Spleen (tissue), 13 donors: ENCODE measurements at places on chromosomes 16 and 17. TPM values are rescaled to one million over a fixed set of nuclear protein-coding genes. Genes with fewer than 3 reads are reported as not detected.
A peak's percentile ranks its signal among the peaks of the same experiment; 100 is the strongest.

DNA sequence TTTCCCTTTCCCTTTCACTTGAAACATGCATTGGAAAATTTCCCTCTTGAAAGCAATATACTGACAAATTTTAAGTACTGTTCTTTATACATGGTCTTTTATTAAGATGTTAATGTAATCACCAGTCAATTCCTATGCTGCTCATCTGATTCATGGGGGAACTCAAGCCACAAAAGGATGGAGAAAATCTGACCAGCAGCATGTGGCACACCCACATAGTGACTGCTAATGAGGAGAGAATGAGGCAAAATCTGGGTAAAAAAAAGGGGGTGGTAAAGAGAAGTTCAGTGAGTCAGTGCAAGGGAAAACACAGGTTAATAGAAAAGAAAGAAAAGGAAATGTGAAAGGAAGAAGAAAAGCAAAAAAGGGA is 11.3 kb downstream of the RFFL start:
- peak overlapping the region; percentile 80 for H3K27ac ChIP-seq
- peaks cover 53% of the 10 kb centered on the region for H3K4me1 ChIP-seq
- no peak for DNase-seq

DNA sequence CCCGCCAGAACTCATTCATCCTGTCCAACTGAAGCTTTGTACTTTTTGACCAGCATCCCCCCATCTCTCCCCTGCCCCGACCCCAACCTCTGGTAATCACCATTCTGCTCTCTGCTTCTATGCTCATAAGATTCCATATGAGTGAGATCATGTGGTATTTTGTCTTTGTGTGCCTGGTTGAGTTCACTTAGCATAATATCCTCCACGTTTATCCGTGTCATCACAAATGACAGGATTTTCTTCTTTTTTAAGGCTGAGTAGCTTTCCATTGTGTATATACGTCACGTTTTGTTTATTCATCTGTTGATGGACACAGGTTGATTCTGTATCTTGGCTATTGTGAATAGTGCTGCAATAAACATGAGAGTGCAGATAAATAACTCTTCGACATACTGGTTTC is 278.9 kb downstream of the SNX29 start:
- no peak for DNase-seq
- H3K4me3 ChIP-seq = no peak overlapping the region
- H3K4me1 ChIP-seq = no peaks in the 10 kb centered on the region
- H3K36me3 ChIP-seq = no peaks in the 10 kb centered on the region
- no peaks in the 10 kb centered on the region for H3K27me3 ChIP-seq

The CCL8 gene
- 0.48 TPM for polyA plus RNA-seq

The CHRNE gene
- 1.3 TPM for polyA plus RNA-seq

The ARL5C gene
- polyA plus RNA-seq = not detected

The C16orf46 gene
- 0.26 TPM for polyA plus RNA-seq

DNA sequence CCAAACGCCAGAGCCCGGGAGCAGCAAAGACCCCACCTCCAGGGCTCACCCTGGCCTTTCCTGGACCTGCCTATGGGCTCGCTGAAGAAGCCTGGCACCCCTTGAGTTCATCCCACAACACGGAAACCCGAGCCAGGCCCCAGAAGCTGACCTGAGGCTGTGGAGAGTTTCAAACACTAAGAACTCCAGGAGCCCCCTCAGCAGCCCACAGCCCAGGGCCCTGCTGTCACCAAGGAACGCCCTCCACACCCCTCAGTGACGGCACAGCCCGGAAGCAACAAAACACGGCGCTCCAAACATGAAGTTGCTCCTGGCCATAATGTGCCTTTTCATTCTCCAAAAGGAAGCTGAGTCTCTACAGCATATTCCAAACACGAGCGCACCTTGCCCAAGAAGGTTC is 9.2 kb downstream of the SLC38A10 start:
- H3K36me3 ChIP-seq = peaks cover 37% of the 10 kb centered on the region
- peaks cover 30% of the 10 kb centered on the region for H3K4me1 ChIP-seq
- H3K27ac ChIP-seq = peak overlapping the region; percentile 87
- H3K4me3 ChIP-seq = peak overlapping the region; percentile 30
- H3K27me3 ChIP-seq = no peaks in the 10 kb centered on the region
- no peak for DNase-seq

The LONP2 gene
- polyA plus RNA-seq = 20.1 TPM
